ENCODE measurements at places on chromosomes 2 and 18.

DNA sequence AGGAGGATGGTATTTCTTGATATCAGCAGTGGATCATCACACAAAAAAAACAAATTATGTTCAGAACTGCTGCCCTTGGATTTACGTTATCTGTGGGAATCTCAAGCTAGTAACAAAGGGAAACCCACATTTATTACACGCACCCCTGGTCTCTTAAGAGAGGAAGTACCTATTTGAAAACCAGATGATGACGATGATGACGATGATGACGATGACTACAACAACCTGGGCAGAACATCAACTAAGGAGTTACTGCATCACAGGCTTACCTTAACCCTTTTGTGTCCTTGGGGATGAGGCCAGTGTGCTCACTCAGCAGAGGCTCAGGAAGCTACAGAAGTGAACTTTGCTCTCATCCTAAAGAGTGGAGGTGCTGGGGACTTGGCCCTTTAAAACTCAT, 169.4 kb downstream of the FSHR start:
- no peak for DNase-seq

- DNase-seq, result peak; percentile 27
Measured at GRCh38 chr2:43605079-43605655, 9.3 kb upstream of the THADA start.

- DNase-seq, result no peak
Measured at GRCh38 chr2:233227346-233227978, 24.0 kb upstream of the ATG16L1 start.

- DNase-seq, result no peak
Measured at GRCh38 chr2:128510701-128511397, 192.2 kb upstream of the HS6ST1 start.

DNA sequence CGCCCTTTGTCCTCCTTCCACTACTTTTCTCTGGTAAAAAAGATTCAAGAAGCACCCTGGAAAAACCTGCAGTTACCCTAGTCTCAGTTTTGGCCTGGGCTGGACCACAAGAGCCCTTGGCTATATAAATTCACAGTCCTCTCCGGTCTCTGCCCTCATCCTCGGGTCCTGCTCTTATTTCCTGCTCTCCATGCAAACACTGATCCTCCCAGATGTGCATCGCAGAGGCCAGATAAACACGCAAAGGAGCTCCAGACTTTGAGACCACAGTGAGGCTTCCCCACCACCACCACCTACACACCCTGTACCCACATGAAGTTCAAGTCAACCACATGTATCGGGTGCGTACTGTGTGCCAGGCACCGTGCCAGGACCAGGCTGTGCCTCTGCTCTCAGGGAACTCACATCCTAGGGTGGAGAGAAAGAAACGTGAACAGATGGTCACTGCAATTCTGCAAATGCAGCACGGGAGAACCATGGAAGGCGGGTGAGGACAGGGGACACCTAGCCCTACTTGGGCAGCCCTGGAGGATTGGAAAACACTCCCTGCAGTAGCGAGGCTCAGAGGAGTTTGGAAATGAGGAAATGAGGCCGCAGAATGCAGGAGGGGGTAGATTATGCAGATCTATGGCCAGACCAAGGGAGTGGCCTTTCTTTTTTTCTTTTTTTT, 7.4 kb downstream of the CTDSP1 start:
- no peak for DNase-seq

- no peak for DNase-seq
Measured at GRCh38 chr2:241857041-241857541, 1.6 kb downstream of the PDCD1 start.

DNA sequence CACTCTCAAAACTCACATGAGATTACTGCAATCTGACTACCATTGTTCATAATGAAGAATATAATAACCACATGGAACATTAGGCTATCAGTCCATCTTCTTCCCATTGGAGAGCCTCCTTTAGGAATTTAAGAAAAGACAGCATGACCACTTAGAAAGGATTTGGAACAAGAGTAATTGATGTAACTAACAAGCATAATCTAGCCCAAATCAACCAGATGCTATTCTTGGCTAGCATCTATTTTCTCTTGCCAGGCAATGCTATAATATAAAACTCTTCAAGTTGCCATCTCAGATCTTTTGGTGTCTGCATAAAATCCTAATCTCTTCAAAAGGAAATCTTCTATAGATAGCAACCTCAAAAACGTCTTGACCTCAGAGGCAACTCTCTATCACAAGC, 152.0 kb upstream of the REG3G start:
- no peak for DNase-seq

- DNase-seq, result no peak
Measured at GRCh38 chr2:22290302-22290701, 1094.7 kb upstream of the KLHL29 start.

DNA sequence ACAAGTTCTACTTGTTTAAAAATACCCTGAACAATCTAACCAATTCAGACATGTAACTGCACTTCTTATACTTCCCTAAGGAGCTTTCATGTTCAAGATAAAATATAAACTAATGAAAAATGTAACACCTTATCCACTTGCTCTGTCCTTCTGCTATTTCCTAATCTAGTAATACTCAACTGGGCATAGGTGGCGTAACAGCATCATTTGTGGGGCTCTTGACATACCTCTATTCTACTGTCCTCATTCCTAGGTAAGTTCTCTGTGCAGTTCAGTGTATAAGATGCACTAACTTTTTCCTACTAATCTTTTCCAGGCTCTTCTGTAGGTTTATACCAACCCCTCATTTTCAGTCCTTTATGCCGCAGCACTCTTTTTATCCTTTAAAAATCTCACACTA, 36.7 kb downstream of the PRKD3 start:
- DNase-seq, result no peak

- no peak for DNase-seq
Measured at GRCh38 chr2:104678181-104678580, 175.7 kb upstream of the POU3F3 start.

GRCh38 chr18:47166294-47166693, 9.9 kb downstream of the IER3IP1 start:
- no peak for DNase-seq

DNA sequence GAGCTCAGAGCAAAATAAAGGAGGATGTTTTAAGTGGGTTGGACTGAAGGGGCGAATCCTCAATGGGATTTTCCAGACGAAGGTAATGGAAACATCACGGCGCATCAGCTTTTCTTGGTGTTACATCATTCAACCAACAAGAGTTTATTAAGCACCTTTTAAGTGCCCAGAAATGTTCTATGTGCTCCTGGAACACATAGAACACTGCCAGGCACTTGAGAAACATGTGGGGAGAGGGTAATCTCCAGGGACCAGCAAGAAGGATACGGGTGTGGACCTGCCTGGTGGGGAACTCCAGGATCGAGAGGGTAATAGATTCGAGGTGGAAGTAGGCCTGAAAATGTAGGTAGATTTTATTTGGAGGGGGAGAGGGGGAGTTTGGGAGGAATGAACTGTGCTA, 168.6 kb downstream of the PRKCE start:
- no peak for DNase-seq

GRCh38 chr2:37376421-37377186, 32.2 kb downstream of the QPCT start:
- DNase-seq, result no peak

DNA sequence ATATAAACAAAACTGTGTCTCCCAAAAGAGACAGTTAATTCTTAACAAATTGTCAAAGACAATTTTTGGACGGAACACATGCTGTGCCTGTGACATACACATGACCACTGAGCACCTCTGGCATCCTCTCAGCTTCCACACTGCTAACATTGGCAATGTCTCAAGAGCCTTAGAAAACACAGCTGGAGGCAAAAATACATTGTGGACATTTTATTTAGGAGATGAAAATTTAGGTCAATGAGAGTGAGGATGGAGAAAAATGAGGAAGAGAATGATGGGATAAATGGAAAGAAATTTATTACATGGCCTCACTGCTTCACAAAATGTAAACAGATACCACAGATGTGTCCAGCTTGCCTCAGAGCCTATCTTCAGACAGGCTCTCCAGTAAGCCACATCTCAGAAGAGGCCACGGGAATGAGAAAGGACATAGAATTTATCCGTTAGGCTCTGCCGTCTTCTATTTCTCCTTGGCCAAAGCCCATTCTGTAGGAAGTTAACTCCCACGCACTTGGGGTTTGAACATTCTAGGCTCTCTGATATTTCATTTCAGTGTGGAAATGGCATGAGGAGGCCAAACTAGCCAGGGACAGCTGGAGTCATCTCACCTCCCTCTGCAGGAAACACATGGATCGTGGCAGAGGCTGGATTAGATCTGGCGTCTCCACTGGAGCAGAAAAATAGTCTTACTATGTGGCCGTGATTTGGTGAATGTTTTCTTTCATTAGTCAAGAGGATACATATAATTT, 519.4 kb upstream of the DSEL start:
- no peak for DNase-seq

- DNase-seq, result no peak
Measured at GRCh38 chr2:174070281-174070680, 105.1 kb upstream of the SP3 start.

- no peak for DNase-seq
Measured at GRCh38 chr2:24617424-24617823, 126.4 kb downstream of the NCOA1 start.

- DNase-seq, result peak; percentile 13
Measured at GRCh38 chr2:30979822-30980245, 158.4 kb downstream of the GALNT14 start.

DNA sequence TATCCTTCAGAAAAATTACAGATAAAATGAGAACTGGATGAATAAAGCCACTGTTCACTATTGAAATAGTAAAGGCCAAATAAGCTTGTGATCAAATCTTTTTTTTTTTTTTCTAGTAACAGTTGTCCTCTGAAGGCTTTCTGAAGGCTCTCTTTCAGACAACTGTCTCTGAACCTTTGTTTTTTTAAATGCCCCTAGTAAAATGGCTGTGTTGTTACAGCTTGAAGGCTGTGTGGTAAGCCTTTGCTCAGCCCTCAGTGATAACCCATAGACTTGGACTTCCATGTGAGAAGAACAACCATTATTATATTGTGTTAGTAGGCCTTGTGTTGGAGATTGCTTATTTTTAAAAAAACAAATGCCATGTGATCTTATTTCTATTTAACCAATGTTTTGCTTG, 17.6 kb downstream of the FMNL2 start:
- DNase-seq, result no peak

DNA sequence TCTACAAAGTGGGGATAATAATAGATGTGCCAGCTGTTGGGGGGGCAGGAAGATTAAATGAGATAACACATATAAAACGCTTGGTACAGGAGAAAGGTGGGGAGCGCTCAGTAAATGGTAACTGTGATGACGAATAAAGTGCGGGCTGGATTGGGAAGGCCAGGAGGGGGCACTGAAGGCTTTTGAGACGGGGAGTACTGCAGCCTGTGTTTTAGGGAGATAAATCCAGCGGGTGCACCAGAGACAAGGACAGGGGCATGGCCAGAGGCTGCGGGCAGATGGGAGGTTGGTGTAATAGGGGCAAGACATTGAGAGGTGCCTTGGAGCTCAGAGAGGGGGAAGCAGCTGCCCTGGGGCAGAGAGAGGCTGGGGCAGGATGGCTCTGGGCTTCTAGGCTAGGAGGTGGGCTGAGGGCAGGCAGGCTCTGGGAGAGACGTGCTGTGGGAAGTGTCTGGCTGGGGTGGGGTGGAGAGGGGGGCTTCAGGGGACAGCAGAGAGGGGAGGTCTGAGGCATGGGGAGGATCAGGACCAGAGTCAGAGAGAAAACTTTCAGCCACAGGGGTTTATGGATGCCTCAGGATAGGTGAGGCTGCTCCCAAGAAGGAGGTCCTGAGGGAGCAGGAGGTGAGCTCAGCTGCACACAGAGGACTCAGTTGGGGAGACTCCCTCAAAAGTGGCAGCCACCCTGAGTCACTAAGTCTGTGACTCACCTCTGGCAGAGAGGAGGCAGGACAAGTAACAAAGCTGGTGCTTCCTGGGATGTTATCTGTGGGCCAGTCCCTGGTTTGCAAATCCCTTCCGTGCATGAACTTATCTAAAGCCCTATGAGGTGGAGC, 18.8 kb downstream of the TEX44 start:
- DNase-seq, result peak; percentile 38

- peak; percentile 60 for DNase-seq
Measured at GRCh38 chr2:235746257-235746934, 252.6 kb downstream of the AGAP1 start.

- no peak for DNase-seq
Measured at GRCh38 chr18:75124551-75124950, 84.4 kb downstream of the PTGR3 start.

- DNase-seq, result no peak
Measured at GRCh38 chr18:857986-858385, 45.9 kb upstream of the YES1 start.

DNA sequence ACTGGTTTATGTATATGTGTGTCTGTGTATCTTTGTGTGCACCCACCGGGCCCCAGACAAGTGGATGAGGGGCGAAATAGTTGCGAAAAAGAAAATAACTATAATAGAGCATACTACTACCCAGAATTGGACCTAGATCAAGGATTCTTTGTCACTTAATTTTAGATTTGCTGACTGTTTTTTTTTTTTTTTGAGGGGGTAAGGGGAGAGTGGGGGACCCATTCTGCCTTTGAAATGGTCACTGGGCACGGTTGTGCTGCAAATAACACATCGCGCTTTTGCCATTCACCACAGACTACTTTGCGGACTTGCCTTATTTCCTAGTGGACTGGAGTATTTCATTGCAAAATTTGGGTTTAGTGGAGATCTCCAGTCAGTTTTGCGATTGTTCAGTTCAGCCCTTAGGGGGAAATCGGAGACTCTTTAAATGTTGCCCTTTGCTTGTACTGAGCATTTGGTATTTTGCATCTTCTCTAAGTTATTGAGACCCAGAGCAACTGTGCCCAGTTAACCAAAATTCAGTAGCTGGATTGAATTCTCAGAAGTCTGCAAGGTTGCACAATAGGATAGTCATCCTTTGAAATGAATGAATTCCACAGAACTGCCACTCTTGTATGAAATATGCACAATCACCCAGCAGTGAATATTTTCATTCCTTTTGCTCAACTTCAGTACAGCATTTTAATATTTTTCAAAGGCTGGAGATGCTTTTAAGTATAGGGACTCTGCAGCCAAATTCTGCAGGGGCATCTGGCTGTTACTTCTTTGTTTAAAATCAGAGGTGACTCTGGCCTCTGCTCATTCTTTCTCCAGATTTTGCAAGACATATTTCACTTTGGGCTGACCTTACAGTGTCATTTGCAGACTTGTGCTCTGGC, 2.9 kb downstream of the TRIB2 start:
- no peak for DNase-seq

DNA sequence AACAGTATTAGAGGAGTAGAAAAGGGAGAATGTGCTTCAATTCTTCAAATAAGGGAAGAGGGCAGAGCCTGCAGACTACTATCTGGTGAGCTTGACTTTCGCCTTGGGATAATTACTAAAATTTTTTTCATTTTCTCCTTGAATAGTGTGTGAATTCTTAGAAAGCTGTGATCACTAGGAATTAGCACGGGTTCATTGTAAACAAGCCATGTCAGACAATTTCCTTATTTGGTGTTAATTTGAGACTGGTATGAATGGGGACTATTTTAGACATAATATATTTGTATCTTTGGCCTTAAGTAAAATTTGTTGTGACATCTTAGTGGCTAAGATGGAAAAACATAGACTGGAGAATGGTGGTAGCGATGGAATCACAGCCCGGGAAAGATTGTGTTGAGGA, 66.6 kb downstream of the MYO3B start:
- no peak for DNase-seq

- no peak for DNase-seq
Measured at GRCh38 chr2:125684932-125685331, 971.0 kb upstream of the GYPC start.

DNA sequence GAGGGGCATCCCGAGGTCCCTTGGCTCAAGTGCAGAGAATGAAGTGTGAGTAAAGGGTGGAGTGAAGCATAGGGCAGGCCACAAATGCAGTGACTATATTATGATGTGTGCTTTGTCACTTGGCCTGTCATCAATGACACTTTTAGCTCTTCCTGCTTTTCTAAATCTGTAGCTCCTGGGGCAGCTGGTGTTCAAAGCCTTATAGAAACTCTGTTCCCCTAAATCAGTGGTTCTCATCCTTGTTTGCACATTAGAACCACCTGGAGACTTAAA, 135.6 kb upstream of the LGALSL start:
- DNase-seq, result no peak

Data from non-pigmented ciliary epithelial cell (primary cell).